Aorta (tissue), 5 donors: ENCODE measurements at places on chromosomes 3 and 15. TPM values are rescaled to one million over a fixed set of nuclear protein-coding genes. Genes with fewer than 3 reads are reported as not detected.

GRCh38 chr3:73291541-73291940 is 230.1 kb downstream of the EBLN2 start:
- DNase-seq: no peak
- H3K4me1 ChIP-seq: no peaks in the 10 kb centered on the region

DNA sequence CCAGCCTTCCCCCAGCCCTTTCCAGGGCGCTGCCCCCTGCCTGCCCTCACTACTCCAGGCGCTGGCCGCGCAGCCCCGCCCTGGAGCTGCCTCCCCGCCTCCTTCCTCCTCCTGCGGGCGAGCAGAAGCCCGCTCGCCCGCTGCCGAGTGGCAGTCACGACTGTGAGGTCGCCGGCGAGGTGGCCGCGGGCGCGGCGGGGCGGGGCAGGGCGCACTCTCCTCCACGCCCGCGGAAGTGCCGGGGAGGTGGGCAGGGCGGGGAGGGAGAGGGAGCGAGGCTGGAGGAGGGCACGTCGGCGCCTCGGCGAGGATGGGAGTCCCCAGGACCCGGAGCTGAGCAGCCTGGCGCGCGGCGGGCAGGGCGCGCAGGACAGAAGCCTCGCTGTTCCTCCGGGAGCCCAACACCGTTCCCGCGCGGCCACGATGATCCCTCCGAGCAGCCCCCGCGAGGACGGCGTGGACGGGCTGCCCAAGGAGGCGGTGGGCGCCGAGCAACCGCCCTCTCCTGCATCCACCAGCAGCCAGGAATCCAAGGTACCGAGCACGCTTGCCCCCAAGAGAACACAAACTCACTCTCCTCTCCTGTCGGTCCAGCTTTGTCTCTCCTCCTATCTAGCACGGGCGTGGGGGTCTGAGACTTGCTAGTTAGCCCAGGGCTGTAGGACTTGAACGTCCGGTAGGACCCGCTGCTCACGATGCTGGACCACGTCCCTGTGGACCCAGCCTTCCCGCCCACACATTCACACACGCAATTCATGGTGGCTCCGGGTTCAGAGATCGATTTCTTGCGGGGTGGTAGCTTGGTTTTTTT is at the start of gene STAC:
STAC (plus strand) TSS at position 284 of the 811 bp plus-strand sequence; CDS start at position 424, 140 bp downstream.
- no peaks in the 10 kb centered on the region for H3K27me3 ChIP-seq
- DNase-seq: peak; percentile 58
- H3K27ac ChIP-seq: no peak within 1 kb of the TSS
- peaks cover 2% of the 10 kb centered on the region for H3K4me1 ChIP-seq

DNA sequence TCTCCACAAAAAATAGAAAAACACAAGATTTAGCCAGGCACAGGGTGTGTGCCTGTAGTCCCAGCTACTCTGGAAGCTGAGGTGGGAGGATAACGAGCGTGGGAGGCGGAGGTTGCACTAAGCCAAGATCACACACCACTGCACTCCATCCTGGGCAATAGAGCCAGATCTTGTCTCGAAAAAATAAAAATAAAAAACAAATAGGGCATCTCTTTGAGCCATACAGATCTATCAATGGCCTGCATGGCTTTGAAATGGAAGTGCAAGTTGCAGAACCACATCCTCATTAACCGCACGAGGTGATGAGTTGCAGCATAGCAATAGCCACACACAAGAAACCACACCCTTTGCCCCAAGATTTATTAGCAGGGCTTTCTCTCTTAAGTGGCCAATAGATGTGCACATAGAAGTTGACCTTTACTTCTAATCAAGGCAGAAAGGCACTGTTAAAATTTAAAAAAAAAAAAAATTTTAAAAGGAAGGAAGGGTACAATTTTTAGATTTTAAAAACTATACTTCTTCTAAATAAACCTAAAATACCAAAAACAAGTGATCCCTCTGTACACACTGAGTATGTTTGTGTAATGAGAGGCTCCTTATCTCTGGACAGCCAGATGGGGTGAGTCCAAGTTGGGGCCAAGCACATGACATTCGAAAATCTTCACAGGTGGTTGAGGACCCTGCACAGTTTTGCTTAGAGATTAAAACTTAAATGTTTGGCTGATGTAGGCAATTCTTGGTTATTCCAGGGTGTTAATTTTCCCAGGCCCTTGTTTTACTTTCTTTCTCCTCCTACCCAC is 53.4 kb downstream of the FILIP1L start:
- H3K36me3 ChIP-seq: no peaks in the 10 kb centered on the region
- DNase-seq: no peak
- no peak overlapping the region for H3K4me3 ChIP-seq
- H3K27me3 ChIP-seq: no peaks in the 10 kb centered on the region
- H3K27ac ChIP-seq: no peak overlapping the region
- H3K4me1 ChIP-seq: peaks cover 6% of the 10 kb centered on the region

RAD51 gene
- 0.50 TPM for polyA plus RNA-seq

GRM2 gene
- not detected for polyA plus RNA-seq

SLC38A3 gene
- polyA plus RNA-seq: not detected

DNA sequence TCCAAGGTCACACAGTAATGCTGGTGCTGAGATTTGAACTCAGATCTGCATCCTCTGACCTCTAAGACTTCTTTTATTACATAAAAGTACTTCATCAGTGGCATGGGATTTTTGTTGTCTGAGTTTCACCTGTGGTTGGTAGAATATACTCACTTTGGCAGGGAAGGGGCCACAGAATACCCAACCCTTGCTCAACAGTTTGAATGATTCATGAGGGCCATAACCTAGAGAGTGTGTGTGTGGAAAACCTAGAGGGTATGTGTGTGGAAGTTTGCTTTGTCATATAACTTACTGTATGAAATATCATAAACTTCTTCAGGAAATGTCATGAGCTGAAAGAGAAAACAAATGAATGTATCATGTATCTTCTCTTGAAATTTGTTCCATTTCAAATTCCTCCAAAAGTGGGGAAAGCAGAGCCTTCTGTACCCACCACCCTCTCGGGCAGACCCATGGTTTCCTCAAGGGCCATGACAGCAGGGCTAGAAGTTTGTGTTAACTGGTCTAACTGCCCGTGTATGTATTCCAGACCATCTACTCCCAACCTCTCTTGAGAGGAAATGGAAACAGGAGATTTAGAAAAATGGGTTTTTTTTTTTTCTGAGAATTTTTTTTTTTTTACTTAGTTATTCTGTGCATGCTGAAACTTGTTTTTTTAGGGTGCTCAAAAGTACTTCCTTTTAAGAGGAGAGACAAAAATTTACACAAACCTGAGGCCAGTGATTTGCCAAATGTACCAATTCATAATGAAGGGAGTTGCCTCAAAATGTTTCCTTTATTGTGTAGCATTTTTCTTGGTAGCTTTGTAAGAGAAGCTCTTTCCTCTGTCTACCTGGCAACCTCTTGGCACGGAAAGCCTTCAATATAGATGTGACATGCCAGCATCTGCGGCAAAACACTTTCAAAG is 127.0 kb downstream of the TPRG1 start:
- peak overlapping the region; percentile 57 for H3K27ac ChIP-seq
- no peaks in the 10 kb centered on the region for H3K4me1 ChIP-seq
- no peak for DNase-seq
- H3K4me3 ChIP-seq: no peak overlapping the region
- H3K27me3 ChIP-seq: no peaks in the 10 kb centered on the region

DNA sequence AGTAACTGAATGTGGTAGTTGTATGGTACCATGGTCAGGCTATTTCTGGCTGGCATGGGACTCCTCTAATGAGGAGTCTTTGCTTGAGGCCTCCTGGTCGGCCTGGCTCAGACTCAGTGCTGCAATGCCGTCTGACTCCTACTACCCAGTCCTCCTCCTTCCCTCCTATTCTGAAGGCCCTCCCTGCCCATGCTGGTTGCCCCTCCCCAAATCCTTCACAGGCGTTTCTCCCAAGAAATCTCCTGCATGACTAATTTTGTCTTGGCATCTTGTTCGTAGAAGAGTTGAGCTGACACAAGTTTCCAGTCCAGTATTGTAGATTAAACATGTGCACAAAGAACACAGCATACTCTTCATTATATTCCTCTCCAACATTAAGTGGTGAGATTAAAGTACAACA is 115.5 kb downstream of the NFKBIZ start:
- no peak overlapping the region for H3K27ac ChIP-seq
- no peak overlapping the region for H3K4me3 ChIP-seq
- no peak for DNase-seq
- no peaks in the 10 kb centered on the region for H3K27me3 ChIP-seq

GRCh38 chr15:94353488-94353820 is 122.1 kb downstream of the MCTP2 start:
- H3K27ac ChIP-seq: no peak overlapping the region
- DNase-seq: no peak
- H3K4me3 ChIP-seq: no peak overlapping the region
